Activated CD4-positive, alpha-beta T cell treated with anti-CD3 and anti-CD28 coated beads for 4 hours (primary cell): ENCODE measurements at places on chromosomes 3 and 15.

DNA sequence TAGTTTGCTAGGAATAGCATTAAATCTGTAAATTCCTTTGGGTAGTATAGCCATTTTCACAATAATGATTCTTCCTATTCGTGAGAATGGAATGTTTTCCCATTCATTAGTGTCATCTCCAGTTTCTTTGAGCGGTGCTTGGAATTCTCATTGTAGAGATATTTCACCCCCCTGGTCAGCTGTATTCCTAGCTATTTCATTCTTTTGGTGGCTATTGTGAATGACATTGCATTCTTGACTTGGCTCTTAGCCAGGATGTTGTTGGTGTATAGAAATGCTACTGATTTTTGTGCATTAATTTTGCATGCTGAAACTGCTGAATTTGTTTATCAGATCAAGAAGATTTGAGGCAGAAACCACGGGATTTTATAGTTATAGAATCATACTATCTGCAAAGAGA is 690.5 kb upstream of the ALCAM start:
- DNase-seq = no peak

GRCh38 chr3:24958910-24959447 is 464.3 kb upstream of the THRB start:
- no peak for DNase-seq

- DNase-seq = no peak
Observed at GRCh38 chr3:141248064-141248463, 16.4 kb downstream of the PXYLP1 start.

GRCh38 chr3:69725994-69726571 is 13.2 kb upstream of the MITF start:
- DNase-seq = no peak

GRCh38 chr15:38997841-38998240 is 433.2 kb upstream of the RASGRP1 start:
- no peak for DNase-seq
